IPS DF 6.9 (cell line): ENCODE measurements at places on chromosomes 13 and 19.

- DNase-seq: no peak
Observed at GRCh38 chr19:38528931-38529330, 88.8 kb downstream of the MAP4K1 start.

GRCh38 chr19:34502582-34503411, 21.2 kb downstream of the WTIP start:
- no peak for DNase-seq

DNA sequence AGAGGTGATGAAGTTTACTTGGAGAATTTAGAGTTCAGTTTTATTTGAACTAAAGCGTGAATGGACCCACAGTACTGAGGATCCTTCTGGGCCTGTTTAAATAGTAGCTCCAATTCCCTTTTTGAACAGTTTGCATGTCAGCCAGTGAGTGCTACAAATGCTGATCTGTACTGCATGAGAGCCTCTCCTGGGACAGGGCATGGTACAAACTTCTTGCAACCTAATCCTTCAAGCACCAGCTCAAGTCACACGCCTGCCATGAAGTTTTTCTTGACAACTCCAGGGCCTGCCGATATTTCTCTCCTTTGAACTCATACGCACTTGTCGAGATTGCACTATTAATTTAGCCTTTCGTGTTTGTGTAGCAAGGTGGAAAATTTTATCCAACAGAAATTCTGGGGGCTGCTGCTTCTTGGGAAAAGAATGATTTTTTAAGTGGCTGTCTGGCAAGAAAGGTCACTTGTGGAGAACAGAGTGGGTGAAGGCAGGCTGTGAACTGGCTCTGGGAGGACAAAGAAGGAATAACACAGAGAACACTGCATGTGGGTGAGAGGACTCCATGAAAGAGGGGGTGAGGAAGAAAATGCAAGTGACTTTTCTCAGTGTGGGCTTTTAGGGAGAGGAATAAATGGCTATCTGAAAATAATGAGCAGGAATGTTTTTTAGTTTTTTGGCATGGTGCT, 192.5 kb downstream of the NDFIP2 start:
- DNase-seq: no peak

- no peak for DNase-seq
Observed at GRCh38 chr13:43316281-43316680, 292.9 kb downstream of the DNAJC15 start.

DNA sequence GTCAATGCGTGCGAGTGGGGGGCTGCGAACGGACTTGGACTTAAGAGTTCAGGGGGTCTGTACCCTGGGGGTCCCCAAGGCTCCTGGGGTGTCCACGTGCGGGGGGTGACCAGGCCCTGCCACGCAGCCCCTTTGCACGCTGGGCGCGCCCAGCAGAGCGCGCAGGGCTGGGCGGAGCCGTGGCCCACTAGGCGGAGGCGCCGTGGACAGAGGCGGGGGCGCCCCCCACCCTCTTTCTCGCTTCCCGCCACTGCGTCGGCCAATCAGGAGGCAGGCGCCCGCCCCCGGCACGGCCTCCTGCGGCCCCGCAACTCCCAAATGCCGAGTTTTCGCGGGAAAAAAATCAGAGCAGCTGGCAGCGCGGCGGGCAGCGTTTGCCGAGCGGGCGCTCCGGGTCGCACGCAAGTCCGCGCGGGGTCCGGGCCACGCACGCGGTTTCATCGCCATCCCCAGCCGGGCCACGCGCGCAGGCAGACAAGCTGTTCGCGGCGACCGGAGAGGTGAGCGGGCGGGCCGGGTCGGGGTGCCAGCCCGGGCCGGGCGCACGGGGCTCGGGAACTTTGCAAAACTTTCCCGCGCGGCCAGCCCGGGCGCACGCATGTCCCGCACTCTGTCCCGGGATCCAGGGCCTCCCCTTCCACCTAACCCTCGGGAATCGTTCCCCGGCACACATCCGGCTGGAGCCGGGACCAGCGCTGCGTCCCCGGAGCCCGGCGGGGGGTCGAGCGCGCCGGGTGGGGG, at the start of gene UHRF1:
Gene UHRF1 (plus strand): TSS at position 346 of the 741 bp plus-strand sequence. CDS start 1,385 bp downstream, outside the sequence.
- no peak for DNase-seq

DNA sequence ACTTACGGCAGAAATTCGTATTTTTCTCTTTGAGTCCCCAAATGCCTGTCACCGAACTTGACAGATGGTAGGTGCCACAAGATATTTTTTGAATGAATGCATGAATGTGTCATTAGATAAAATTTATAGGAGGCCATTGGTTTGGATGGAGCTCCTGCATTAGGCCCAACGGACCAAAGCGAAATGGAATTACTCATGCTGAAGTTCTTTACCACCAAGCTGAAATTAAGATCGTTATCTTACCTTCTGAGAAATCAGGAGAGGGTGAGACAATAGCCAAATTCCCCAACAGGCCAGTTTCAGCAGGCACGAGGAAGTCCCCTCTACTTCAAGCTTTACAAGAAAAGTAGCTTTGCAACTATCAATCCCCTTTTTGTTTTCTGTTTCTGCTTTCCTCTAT, 452.5 kb upstream of the ARGLU1 start:
- no peak for DNase-seq

DNA sequence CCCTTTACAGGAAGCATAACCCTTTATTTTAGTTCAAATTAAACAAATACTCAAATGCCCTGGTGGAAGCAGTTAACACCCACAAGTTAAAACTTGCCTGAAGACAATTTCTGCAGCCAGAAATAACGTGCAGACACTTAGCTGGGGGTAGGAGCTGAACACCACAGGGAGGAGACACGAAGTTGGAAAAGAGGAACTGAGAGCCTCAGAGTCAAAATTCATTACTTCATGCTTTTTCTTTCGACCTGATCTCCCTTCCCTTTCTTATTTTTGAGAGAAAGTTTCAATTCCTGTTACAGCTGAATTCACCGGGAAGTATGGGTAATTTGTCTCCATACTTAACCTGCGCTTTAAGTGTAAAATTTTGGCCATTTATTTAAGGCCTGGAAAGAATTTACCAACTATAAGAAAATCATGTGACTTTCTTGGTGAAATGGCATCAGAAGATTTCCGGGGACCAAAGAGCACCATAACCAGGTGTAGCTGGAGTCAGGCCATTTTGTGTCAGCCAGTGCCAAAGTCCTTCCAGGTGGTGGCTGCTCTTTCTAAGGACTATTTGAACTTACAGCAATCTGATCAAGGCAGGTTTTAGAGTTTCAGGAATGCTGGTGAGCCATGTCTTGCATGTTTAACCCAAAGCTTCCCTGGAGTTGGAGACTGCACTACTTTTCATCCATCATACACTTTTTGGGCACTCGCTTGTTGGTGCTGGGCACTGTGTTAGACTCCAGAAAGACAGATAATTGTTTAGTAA, 46.5 kb upstream of the RCBTB2 start:
- DNase-seq: no peak

DNA sequence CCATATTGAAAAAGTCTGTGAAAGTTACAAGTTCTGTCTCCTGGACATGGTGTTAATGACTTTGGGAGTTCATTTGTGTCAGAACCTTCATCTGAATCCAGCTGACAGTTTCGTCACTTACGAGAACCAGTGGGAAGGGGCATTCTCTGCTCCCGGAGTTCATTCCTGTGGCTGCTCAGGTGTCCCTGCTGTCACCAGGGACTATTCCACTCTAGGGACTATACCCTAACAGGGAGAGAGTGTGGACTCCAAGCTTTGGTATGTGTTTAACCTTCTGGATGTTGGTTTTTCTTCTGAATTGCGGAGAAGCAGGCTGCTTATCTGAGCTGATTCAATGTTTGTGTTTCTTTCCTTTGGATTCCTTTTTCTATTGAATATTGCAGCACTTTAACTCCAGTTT, 12.4 kb upstream of the ZNF709 start:
- no peak for DNase-seq

GRCh38 chr19:27993619-27994570, 1219.1 kb downstream of the UQCRFS1 start:
- no peak for DNase-seq

- no peak for DNase-seq
Observed at GRCh38 chr13:79360095-79360494, 46.0 kb downstream of the RBM26 start.

- DNase-seq: no peak
Observed at GRCh38 chr19:24065243-24065642, 21.7 kb upstream of the ZNF254 start.

- no peak for DNase-seq
Observed at GRCh38 chr13:27455331-27455855, 5.0 kb upstream of the MTIF3 start.

DNA sequence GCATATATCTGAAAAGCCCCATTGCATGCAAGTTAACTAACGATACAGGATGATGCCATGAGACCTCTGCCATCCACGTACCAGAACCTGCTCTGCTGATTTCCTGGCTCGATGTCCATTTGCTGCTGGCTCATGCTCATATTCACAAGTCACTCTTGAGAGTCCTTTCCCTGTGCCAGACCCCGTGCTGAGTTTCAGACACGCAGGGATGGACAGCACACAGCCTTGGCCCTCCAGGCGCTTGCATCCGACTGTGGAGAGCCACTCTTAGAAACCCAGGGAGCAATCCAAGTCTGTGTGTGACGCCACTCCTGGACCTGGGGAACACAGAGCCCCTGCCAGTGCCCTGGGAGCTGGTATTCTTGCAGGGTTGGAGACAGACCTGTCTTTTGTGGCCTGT, 37.6 kb upstream of the TSHZ3 start:
- no peak for DNase-seq

- DNase-seq: no peak
Observed at GRCh38 chr13:95547531-95548167, 4.9 kb upstream of the CLDN10 start.

- no peak for DNase-seq
Observed at GRCh38 chr19:13622766-13623715, 116.8 kb upstream of the CACNA1A start.

GRCh38 chr19:18233224-18233825, 7.1 kb upstream of the PDE4C start:
- DNase-seq: no peak

DNA sequence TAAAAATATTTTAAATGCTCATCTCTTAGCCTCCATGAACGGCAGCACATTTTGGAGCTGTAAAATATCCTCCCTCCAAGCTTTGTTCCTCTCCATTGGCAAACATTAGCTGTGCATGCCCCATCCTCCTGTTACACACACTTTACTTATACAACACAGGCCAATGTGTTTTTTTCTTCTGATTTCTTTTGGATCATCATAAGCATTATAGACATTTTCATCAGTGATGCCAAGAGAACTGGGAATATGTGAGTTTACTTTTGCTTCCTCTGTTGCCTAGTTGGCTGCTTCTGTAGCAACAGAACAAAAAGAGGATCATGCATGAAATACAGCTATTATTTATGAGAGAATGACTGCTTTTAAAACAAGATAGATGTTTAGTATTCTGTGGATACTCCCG, 142.6 kb downstream of the PCDH9 start:
- DNase-seq: no peak

GRCh38 chr13:104534847-104535246, 1468.6 kb upstream of the SLC10A2 start:
- DNase-seq: peak; percentile 37

DNA sequence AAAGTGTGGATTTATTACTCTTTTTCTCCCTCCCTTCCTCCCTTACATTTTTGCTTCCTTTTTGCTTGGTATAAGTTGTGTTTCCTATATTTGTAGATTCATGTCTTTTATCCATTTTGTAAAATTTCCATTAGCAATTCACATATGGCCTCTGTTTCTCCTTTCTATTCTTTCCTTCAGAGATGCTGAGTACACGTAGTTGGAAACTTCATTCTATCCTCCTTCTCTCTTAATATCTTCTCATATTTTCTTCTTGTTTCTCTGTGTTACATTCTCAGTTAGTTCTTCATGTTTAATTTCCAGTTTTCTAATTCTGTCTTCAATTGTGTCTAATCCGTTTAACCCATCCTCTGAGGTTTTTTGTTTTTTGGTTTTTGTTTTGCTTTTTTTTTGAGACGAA, 188.9 kb downstream of the ZIC5 start:
- DNase-seq: no peak

- DNase-seq: no peak
Observed at GRCh38 chr13:32135655-32136054, 104.1 kb downstream of the FRY start.

GRCh38 chr13:102128216-102128810, 273.5 kb downstream of the FGF14 start:
- DNase-seq: no peak

- no peak for DNase-seq
Observed at GRCh38 chr13:114198556-114198955, 19.5 kb downstream of the CFAP97D2 start.

GRCh38 chr19:43754503-43755255, at the start of gene SMG9:
TSS of gene SMG9 (minus strand) at chr19:43754962. CDS start at chr19:43750741, 4,221 bp downstream.
- peak; percentile 85 for DNase-seq

DNA sequence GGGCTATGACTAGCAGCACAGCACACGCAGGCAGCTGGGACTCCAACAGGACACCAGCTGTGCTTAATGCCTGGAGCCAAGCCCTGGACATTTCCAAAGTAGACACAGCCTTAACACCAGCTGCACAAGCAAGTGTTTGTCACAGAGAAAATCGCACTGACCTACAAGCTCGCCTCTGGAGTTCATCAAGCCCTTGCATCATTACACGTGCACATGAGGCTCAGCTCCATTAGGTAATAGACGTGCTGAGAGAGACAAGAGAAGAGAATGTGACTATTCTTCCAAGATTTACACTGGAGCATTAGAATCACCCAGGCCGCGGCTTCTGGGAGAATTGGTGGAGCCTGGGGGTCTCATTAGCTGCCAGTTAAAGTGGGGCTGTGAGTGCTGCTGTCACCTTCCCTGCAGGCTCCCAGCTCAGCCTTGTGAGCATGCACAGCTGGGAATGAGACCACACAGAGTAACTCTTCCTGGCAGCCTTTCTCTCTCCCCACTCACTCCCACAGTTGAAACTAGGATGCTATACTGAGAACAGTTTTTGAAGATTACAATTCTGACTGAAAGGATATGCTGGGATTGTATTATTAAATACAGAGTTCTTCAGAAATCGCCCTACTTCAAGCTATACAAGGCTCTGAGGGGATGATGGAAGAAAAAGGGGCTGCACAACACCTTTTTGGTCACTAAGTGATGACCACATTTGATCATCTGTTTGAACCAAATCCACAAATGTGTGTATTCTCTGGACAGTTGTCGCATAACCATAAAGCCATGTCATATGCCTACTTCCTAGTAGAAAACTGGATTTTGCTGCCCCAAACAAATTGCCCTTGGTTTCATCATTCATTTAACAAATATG, 10.5 kb downstream of the STOML3 start:
- DNase-seq: no peak

DNA sequence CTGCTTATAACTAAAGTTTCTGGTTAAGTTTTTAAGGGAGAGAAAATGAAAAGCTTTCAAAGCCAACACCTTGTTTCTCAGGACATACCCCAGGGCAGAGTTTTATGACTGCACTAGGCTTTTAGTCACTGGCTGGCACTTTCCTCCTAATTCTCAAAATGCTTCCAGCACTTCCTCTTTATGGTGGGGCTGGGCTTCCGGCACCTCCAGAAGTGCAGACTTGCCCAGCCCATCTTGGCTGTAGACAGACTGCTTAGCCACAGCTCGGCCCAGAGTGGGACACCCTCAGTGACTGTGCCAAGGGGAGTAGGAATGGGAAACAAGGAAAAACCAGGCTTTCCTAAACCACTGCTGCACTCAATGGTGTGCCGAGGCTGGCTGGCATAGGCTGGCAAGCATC, 23.2 kb upstream of the GTF3A start:
- DNase-seq: no peak

- DNase-seq: no peak
Observed at GRCh38 chr13:105363261-105364190, 1171.9 kb downstream of the EFNB2 start.
